Activated CD8-positive, alpha-beta memory T cell treated with anti-CD3 and anti-CD28 coated beads, Interleukin-2, amount 10 ng/mL, durations not matched to agents 7 days and 5 days (primary cell): ENCODE measurements at places on chromosomes 2 and 18. TPM values are rescaled to one million over a fixed set of nuclear protein-coding genes. Genes with fewer than 3 reads are reported as not detected.

DNA sequence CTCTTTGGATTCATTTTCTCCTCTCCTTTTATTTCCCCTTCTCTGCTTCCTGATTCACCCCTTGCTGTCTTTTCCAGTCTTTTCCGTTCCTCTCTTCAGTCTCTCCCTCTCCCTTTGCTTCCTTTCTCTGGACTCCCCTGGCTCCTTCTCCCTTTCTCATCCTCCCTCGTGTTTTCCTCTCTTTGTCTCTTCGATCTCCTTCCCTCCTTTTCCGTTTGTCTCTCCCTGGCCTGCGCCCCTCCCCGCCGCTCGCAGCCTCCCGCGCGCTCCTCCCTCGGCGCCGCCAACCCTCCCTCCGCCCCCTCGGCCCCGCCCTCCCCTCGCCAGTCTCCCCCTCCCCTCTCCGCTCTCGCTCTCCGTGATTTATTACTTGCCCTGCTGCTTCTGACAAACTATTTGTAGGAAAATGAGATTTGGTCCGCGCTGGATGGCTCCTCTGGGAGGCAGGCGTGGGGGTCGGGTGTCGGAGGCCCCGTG is 46.0 kb upstream of the PAX8 start:
- no peak for DNase-seq
- peaks cover 9% of the 10 kb centered on the region for H3K4me1 ChIP-seq
- peak overlapping the region; percentile 69 for H3K4me3 ChIP-seq
- no peak overlapping the region for H3K27ac ChIP-seq
- H3K36me3 ChIP-seq: no peaks in the 10 kb centered on the region

DNA sequence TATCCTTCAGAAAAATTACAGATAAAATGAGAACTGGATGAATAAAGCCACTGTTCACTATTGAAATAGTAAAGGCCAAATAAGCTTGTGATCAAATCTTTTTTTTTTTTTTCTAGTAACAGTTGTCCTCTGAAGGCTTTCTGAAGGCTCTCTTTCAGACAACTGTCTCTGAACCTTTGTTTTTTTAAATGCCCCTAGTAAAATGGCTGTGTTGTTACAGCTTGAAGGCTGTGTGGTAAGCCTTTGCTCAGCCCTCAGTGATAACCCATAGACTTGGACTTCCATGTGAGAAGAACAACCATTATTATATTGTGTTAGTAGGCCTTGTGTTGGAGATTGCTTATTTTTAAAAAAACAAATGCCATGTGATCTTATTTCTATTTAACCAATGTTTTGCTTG is 17.6 kb downstream of the FMNL2 start:
- H3K36me3 ChIP-seq: no peaks in the 10 kb centered on the region
- H3K27me3 ChIP-seq: no peaks in the 10 kb centered on the region
- no peak for DNase-seq
- H3K27ac ChIP-seq: no peak overlapping the region
- no peak overlapping the region for H3K4me3 ChIP-seq

DNA sequence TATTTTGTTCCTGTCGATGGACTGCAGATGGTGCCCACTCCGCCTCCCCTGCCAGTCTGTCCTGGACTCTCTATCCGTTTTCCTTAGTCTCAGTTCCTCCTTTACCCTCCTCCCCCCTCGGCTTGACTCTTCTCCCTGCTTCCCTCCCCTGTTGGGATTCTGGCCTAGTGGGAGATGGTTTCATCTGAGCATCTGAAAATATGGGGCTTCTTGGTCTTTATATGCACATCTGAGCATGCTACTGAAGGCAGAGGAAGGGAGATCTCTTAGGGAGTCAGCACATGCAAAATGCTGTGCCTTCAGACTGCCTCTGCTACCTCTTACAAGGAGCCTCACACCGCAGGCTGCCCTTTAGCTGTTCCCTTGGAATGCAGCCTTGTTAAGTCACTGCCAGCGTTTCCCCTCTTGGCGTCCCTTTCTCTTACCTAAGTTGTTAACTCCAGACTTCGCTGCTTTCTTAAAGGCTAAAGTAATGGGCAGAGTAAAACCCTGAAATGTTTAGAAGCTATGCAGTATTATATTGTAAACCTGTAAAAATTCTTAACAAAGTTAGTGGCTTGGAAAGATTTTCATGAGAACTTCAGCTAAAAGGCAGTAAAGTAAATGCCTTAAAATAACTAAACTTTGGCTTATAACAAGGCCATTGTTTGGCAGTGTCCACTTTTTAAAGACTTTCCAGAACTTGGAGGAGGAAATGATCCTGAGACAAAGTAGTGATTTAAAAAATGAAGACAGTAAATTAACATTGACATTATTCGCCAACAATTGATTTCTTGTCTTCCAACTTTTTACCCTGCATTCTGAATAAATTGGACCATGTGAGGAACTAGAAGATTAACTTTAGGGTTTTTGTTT is 49.8 kb downstream of the LDLRAD4 start:
- peaks cover 34% of the 10 kb centered on the region for H3K27me3 ChIP-seq
- no peak for DNase-seq
- no peak overlapping the region for H3K4me3 ChIP-seq
- peaks cover 42% of the 10 kb centered on the region for H3K4me1 ChIP-seq
- no peak overlapping the region for H3K27ac ChIP-seq

DNA sequence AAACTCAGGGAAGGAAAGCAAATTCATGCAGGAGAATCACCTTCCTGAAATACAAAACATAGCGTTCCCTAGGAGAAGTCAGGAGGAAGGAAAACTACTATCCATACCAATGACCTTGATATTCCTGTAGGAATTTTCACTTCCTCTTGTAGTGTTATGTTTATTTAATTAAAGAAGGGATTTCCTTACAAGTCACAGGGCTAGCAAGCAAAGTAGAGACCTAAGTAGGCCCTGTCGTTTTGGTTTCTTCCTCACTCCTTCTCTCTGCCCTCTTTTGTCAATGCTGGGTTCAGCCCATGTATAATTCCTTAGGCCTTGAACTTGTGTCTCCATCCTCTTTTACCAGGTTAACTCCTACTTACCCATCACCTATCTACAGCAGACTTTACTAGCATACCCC is 435.2 kb upstream of the LRATD1 start:
- no peak overlapping the region for H3K27ac ChIP-seq
- H3K36me3 ChIP-seq: no peaks in the 10 kb centered on the region
- no peak for DNase-seq
- H3K4me3 ChIP-seq: no peak overlapping the region
- H3K27me3 ChIP-seq: no peaks in the 10 kb centered on the region

DNA sequence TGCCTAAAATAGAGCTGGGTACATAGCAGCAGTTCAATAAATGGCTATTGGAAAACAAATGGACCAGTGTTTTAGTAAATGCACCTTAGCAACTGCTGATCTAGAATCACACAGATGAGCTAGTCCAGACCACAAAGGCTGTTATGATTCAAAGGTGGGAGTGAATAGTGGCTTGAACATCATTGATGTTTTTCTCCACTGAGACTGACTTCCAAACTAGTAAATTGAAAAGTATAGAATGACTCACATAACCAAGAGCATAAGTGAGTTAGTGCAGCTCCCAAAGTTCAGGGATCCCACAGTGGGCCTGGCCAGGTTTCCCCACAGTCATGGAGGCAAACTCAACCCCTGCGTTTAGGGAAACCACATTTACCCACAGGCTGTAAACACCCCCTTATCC is 106.7 kb upstream of the YPEL5 start:
- H3K4me1 ChIP-seq: peaks cover 3% of the 10 kb centered on the region
- H3K27me3 ChIP-seq: peaks cover 34% of the 10 kb centered on the region
- H3K36me3 ChIP-seq: no peaks in the 10 kb centered on the region
- no peak overlapping the region for H3K4me3 ChIP-seq
- no peak for DNase-seq

GRCh38 chr2:241150660-241151530 is 628 bp downstream of the PPP1R7 start:
- no peaks in the 10 kb centered on the region for H3K27me3 ChIP-seq
- peaks cover 13% of the 10 kb centered on the region for H3K36me3 ChIP-seq
- H3K27ac ChIP-seq: peak overlapping the region; percentile 84
- H3K4me1 ChIP-seq: peaks cover 44% of the 10 kb centered on the region

- DNase-seq: no peak
- no peak overlapping the region for H3K27ac ChIP-seq
- H3K27me3 ChIP-seq: no peaks in the 10 kb centered on the region
- no peaks in the 10 kb centered on the region for H3K36me3 ChIP-seq
Measured at GRCh38 chr2:30656079-30656478, 151.2 kb downstream of the CAPN13 start.

DNA sequence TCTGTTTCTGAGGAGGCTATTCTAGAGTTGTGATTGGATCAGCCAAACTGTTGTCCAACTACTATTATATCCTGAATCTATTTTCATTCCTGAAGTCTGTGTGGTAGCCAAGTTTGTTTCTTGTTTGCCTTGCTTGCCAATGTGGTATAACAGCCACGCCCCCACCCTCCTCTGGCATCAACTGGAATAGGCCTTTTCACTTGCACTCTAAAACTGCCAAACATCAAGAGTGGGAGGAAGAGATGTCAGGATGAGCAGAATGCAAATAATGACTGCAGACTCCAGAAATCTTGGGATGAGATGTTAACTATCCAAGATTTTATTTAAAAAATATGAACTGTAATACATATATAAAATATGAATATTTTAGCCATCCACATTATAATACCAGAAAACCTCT is 246.1 kb downstream of the NRXN1 start:
- H3K4me3 ChIP-seq: no peak overlapping the region
- no peak for DNase-seq
- no peaks in the 10 kb centered on the region for H3K4me1 ChIP-seq

DNA sequence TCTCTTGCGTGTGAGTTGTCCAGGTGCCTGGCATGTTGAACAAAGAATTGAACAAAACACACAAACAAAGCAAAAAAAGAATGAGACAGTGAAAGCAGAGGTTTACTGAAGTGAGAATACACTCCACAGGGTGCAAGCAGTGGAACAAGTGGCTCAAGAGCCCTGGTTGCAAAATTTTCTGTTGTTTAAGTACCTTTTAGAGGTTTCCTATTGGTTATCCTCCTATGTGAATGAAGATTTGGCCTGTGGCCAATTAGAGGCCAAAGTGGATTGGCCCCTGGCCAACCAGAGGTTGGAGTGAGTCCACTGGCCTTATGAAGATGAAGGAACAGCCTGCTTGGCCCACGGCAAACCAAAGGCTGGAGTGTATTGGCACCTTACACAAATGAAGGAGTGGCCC is 1188.5 kb upstream of the NRXN1 start:
- H3K36me3 ChIP-seq: no peaks in the 10 kb centered on the region
- DNase-seq: no peak
- H3K4me3 ChIP-seq: no peak overlapping the region
- no peaks in the 10 kb centered on the region for H3K27me3 ChIP-seq
- H3K27ac ChIP-seq: no peak overlapping the region

The LDLRAD4 gene
- 44.5 TPM for total RNA-seq
